ENCODE measurements at places on chromosomes 6 and 20. TPM values are rescaled to one million over a fixed set of nuclear protein-coding genes. Genes with fewer than 3 reads are reported as not detected.

ANKEF1 gene
- total RNA-seq: 7.8 TPM

SLX4IP gene
- total RNA-seq: 2.4 TPM

BTBD3 gene
- total RNA-seq: 17.3 TPM

CNKSR3 gene
- total RNA-seq: 5.0 TPM

CCDC170 gene
- 0.18 TPM for total RNA-seq

NRSN2 gene
- 50.4 TPM for total RNA-seq

MUCL3 gene
- 0.06 TPM for total RNA-seq

XKR7 gene
- not detected for total RNA-seq

VGLL2 gene
- not detected for total RNA-seq

OR12D3 gene
- total RNA-seq: not detected

LIN28B gene
- total RNA-seq: 1.5 TPM

HLA-DQB1 gene
- total RNA-seq: not detected

TINAG gene
- not detected for total RNA-seq

MOG gene
- total RNA-seq: not detected

BPIFB1 gene
- total RNA-seq: not detected

TFAP2D gene
- not detected for total RNA-seq

SPATA2 gene
- total RNA-seq: 10.1 TPM

SOX4 gene
- 11.8 TPM for total RNA-seq

CAGE1 gene
- not detected for total RNA-seq

TCF15 gene
- not detected for total RNA-seq

MCHR2 gene
- total RNA-seq: not detected

EMILIN3 gene
- total RNA-seq: 0.50 TPM

FAM217A gene
- total RNA-seq: not detected

MLIP gene
- not detected for total RNA-seq

RUNX2 gene
- 1.2 TPM for total RNA-seq

MRAP2 gene
- 1.8 TPM for total RNA-seq

MAS1 gene
- not detected for total RNA-seq

DDAH2 gene
- total RNA-seq: 33.4 TPM

SLC22A2 gene
- total RNA-seq: not detected

IYD gene
- total RNA-seq: not detected

CST4 gene
- not detected for total RNA-seq

SNTA1 gene
- 10.1 TPM for total RNA-seq

SYS1 gene
- total RNA-seq: 35.6 TPM

KIF6 gene
- total RNA-seq: 0.16 TPM

HLA-G gene
- not detected for total RNA-seq

SUPT3H gene
- total RNA-seq: 4.6 TPM

TRIM31 gene
- total RNA-seq: 1.2 TPM

BPIFB2 gene
- total RNA-seq: not detected

FAM209B gene
- total RNA-seq: 0.48 TPM

CD83 gene
- 2.0 TPM for total RNA-seq

ID4 gene
- total RNA-seq: 1.4 TPM

All from A549 treated with CORT108297 at 1 μM for 4 hours (cell line).